Lower leg skin (tissue), 4 donors: ENCODE measurements at places on chromosomes 7 and 10.

GRCh38 chr7:16409777-16410176 is 11.6 kb downstream of the CRPPA start:
- no peak for DNase-seq

- DNase-seq = peak; percentile 83
Measured at GRCh38 chr10:1600861-1601260, 136.5 kb downstream of the ADARB2 start.

GRCh38 chr7:132078891-132079735 is 497.2 kb downstream of the PLXNA4 start:
- DNase-seq = peak; percentile 68

- DNase-seq = no peak
Measured at GRCh38 chr10:61847640-61848039, 53.9 kb upstream of the ARID5B start.

DNA sequence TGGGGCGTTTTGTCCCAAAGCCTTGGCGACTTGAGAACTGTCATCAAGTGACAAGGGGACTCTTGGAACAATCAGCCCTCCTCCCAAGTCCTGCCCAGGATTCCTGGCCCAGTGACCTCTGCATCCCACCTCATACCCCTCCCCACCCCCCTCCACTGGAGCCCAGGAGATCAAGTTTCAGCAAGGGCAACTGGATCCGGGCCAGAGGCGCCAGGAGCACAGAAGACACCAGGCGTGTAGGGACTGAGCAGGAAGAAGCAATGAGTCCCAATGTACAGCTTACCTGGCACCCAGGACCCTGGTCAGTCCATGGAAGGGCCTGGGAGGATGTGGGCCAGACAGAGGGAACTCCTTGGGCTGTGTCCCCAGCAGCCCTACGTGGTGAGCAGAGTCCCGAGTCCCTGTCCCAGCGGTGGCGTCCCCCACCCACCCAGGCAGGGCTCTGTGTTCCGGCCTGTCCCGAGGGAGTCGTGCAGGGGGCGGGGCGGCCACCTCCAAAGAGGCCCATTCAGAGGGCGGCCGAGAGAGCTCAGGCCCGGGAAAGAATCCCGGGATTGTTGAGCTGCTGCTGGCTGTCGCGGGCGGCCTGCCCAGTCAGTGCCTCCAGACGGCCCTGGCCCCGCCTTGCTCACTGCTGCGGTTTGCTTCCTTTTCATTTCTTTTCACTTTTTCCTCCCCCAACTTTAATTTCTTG is 254.1 kb downstream of the TNS3 start:
- peak; percentile 59 for DNase-seq

DNA sequence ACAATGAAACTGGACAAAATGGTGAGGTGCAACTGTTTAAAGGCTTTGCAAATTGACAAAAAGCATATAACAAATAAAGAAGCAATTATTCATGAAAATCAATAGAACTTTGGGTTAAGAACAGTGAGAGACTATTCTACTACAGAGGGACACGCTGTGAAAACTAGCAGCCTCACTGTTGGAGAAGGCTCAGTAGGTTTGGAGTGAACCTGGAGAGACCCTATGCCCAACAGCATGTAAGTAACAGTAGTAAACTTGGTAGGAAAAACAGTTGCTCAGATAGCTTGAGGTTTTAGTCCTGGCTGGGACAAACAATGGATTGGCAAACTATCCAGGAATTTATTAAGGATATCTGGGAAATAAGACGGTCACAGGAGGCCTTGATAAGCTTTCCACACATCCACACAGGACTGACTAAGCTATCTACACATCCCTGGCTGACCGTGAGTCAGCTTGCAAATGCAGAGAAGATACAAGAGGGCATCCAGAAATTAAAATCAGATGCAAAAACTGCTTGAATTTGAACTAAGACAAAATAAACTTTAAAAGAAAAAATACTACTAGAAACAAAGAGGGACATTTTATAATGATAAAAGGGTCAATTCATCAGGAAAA is 15.9 kb downstream of the FAM149B1 start:
- DNase-seq = no peak

- DNase-seq = no peak
Measured at GRCh38 chr7:78140109-78140508, 341.5 kb downstream of the PHTF2 start.

GRCh38 chr7:171912-172515 is 20.4 kb upstream of the FAM20C start:
- DNase-seq = no peak

- DNase-seq = no peak
Measured at GRCh38 chr10:69839696-69840345, 38.1 kb downstream of the COL13A1 start.

DNA sequence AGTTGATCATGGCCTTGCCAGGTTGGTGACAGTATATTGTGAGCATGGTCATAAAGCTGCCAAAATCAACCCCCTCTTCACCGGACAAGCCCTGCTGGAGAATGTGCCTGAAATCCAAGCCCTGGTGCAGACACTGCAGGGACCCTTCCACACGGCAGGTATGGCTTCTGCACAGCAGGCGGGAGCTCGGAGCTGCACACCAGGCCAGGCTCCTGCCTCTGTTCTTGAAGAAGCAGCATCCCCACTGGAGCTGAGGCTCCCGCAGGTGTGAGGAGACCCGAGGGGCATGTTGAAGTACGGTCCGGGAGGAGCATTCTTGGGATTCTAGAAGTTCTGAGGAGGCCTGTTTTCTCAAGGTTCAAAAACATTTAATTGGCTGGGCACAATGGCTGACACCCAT is 12.7 kb downstream of the DHTKD1 start:
- DNase-seq = no peak

GRCh38 chr7:72020311-72020710 is 391.8 kb downstream of the CALN1 start:
- peak; percentile 23 for DNase-seq

DNA sequence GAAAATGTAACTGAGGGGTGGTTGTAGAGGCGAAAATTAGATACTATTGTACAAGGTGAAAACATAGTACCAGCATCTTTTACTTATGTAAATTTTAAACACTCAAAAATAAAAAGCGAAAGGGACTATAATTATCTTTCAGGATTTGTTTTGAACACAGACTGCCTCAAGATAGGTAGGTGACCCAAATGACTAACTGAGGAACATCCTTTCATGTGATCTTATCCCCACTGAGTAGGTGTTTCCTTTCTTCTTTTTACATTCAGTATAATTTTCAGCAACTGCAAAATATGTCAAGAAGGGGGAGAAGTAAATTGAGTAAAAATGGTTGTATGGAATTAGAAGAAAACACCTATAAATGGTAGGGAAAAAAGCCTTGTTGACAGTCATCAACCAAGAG is 236.7 kb downstream of the PHF14 start:
- DNase-seq = no peak

DNA sequence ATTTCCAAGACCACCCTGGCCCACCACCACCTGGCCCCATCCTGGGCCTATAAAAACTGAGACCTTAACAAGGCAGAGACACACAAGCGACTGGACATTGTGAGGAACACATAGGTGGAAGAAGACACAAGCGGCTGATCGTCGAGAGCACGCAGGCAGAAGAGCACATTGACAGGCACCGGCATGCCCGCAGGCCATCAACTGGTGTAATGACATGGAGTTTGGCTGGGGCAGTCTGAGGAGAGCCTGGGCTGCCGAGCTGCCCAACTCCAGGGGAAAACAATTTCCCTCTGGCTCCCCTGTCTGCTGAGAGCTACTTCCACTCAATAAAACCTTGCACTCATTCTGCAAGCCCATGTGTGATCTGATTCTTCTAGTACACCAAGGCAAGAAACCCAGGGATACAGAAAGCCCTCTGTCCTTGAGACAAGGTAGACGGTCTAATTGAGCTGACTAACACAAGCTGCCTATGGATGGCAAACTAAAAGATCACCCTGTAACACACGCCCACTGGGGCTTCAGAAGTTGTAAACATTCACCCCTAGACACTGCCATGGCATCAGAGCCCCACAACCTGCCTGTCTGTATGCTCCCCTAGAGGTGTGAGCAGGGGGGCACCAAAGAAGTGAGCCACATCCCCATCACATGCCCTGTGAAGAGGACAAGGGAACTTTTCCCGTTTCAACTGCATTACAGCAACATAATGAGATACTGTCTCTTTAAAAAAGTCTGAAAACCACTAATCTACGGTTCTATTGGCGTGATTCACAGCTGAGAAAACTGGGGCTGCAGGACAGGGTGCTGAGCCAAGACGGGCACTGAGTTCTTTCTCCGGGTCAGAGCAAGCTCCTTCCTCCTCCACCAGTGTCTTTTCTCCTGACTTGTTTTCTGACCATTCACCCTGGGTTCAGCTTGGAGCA is 18.5 kb upstream of the TNS3 start:
- DNase-seq = no peak

DNA sequence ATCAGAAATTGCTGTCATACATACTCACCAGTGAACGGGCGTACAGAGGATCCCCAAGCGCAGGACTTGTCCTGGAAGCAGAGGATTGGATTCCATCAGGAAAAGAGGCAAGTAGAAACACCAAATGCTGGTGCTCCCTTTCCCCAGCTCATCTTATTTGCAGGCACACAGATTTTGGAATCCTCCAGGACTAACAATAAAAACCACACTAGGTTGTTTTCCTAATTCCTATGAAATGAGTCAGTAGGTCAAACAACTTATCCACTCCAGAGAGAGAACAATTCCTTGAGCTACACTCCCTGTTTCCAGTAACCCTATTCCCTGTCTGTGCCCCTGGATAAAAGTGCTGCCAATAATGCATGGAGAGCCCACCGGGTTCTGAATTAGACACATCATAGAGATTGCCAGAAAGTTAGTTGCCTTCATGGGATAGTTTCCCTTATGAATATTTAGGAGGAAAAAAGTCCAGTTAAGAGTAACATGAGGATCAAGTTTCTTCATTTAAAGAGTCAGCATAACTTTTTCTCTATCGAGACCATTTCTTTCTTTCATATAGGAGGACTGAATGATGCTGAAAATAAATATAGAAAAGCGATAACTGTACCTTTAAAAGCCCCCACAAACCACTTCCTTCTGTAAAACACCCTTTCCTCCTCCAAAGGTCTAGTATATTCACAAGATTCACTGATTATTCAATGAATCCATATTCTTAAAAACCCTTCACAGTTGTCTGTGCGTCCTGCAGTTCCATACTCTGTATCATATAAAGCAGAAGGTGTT is 178.3 kb upstream of the KLF14 start:
- DNase-seq = no peak
